MG63 (cell line): ENCODE measurements at places on chromosomes 12 and 14. TPM values are rescaled to one million over a fixed set of nuclear protein-coding genes. Genes with fewer than 3 reads are reported as not detected.

NEUROD4 gene
- total RNA-seq = not detected in 2 replicates

- DNase-seq = no peak
Observed at GRCh38 chr12:28708918-28709371, 440.1 kb upstream of the FAR2 start.

GRCh38 chr14:65301862-65302539 lies 110.5 kb upstream of the FUT8 start:
- DNase-seq = no peak

GRIN2B gene
- total RNA-seq = 0.56 and 19.0 TPM in 2 replicates

DNA sequence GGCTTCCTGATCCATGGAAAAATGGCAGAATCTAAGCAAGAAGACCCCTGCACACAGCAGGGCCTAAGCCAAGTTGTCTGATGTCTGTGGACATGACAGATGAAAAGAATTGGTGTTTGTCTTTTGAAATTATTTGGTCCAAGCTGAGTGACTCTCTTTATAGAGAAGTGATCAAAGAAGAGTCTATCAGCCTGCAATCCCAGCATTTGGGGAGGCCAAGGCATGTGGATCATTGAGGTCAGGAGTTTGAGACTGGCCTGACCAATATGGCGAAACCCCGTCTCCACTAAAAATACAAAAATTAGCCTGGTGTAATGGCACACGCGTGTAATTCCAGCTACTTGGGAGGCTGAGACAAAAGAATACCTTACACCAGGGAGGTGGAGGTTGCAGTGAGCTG lies 64.8 kb upstream of the TUNAR start:
- DNase-seq = no peak

GRCh38 chr12:31846405-31846804 lies 112.8 kb upstream of the RESF1 start:
- no peak for DNase-seq

DNA sequence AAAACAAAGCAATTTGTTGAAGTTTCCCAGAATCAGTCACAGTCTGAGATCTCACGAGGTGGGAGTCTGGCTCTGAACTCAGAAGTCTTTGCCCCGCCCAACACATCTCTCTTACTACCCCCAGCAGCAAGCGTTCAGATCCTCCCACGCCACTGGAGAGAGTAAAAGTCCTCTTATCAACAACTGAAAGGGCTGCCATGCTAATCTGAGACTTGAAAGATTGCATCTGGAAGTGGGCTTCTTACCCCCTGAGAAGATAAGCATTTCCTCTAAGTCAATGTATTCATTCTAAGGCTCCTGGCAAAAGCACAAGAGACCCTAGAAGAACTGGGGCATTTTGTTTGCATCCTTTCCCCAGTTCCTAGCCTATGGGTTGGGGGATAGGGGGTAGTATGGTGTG lies 34.1 kb upstream of the STON2 start:
- no peak for DNase-seq

- no peak for DNase-seq
Observed at GRCh38 chr12:45713078-45713477, 16.4 kb upstream of the ARID2 start.

- DNase-seq = no peak
Observed at GRCh38 chr14:101820283-101820798, 58.8 kb downstream of the PPP2R5C start.

NINJ2 gene
- 3.1 TPM in 1 of 2 replicates, not detected in the other for total RNA-seq

LGR5 gene
- total RNA-seq = not detected in 2 replicates

DNA sequence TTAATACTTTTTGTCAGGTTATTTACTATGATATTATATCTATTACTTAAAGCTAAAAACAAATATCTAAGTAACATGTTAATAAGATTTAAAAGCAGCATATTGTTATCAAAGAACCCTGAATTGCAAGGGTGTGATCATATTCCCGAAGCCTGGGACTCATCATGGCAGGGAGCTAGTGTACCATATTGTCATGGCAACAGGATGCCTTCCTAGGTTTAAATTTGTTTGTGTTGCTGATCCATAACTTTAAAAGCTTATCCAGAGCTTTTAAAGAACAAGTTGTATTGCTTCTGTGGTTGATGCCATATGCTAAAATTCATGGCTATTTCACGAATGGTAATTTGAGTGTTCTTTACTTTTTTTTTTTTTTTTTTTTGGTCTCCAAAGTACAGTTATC lies 500.5 kb downstream of the NAV3 start:
- DNase-seq = no peak

GRCh38 chr14:74349757-74350156 lies 1.5 kb downstream of the VRTN start:
- no peak for DNase-seq

- DNase-seq = no peak
Observed at GRCh38 chr14:31461545-31461944, 4.2 kb upstream of the DTD2 start.

DNA sequence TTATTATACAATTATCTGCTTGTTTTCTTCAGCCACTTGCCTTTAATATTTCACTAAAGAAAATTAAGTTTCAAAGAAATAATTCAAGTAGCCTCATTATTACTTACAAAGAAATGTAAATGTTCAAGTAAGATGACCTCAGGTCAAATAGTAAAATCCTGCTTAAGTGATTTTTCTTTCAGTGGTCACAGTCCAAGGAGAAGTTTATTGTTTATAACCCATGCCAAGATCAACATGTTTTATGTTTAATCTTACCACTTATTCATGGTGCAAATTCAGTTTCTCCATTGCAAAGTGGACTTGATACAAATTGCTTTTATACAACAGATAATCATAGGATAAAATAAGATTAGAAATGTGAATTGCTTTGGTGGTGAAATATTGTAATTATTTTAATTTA lies 370.2 kb upstream of the FLRT2 start:
- DNase-seq = no peak
